ENCODE measurements at places on chromosomes 3 and 15.

GRCh38 chr3:42872718-42873117, 3.0 kb downstream of the CYP8B1 start:
- DNase-seq, result no peak

DNA sequence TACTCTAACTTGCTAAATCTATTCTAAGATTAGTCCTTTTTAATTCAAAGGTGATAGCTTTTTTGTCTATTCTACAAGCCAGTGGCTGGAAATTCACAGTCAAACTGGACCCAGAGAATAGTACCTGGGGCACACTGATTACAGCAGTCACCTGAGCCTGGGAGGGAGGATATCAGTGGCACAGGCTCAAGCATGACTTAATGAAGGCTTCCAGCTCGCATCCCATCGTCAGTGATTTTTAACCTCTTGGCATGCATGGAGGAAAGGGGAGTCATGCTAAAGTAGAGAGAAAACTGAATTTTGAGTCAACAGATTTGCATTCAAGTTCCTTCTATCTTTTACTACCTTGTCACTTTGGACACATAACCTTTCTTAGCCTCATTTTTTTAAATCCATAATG, 24.8 kb downstream of the GOLIM4 start:
- no peak for DNase-seq

GRCh38 chr3:193815246-193816027, 222.4 kb downstream of the OPA1 start:
- no peak for DNase-seq

- no peak for DNase-seq
These were observed 36.8 kb upstream of the MAP3K13 start for GRCh38 chr3:185325946-185326791.

DNA sequence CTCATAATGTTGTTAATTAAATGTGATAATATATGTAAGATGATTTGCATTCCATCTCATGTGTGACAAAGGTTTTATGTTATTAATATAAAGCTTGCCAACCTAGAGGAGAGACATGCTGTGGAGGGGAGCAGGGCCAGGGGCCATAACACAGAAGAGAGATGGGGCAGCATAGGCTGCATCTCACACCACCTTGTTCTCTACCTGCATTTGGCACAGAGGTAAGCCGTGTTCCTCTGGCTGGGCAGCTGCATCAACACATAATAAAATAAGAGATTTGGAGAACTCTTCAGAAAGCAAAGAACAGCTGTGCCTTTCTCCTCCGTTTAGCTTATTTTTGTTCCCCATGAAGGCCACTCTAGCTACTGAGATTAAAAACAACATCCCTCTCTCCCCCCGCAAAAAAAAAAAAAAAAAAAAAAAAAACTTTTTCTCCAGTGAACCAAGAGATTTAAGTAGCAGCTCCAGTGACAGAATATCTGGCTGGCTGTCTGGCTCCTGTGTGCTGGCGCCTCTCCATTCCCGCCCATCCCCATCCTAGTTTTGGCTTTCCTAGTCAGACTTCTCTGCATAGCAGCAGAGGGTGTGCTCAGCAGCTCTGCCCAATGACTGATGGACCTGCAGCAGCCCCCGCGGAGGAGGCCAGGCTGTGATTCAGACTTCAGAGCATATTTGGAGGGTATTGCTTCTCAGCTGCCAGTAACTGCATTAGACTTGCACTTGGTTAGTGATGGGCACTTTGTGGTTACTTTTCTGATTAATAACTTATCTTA, 52.2 kb upstream of the STXBP5L start:
- no peak for DNase-seq

DNA sequence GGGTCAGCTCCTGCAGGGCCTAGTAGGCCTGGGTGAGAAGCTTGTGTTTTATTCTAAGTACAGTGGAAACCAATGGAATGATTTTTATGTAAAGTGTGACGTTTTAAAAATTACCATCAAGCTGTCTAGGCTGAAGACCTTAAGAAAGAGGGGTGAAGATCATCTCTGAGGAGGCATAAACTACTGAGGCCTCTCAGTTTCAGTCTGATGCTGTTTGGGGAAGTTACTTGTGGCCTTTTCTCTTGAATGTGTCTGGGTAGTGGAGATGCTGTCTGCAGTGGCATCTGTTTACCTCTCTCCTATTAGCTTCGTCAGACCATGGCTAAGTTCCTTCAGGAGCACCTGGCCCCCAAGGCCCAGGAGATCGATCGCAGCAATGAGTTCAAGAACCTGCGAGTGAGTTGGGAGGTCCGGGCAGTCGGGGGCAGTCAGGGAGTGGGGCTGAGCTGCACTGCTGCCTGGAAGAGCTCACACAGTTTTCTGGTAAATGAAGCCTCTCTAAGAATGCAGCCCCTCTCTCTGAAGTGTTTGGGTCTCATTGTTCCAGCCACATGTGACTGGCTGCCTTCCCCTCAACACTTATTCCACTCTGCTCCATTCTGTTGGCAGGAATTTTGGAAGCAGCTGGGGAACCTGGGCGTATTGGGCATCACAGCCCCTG, 1.9 kb downstream of the IVD start:
- DNase-seq, result no peak

GRCh38 chr15:96337365-96338023, 7.0 kb downstream of the NR2F2 start:
- DNase-seq, result no peak

GRCh38 chr3:128998561-128998960, 2.5 kb upstream of the EFCC1 start:
- DNase-seq, result peak; percentile 46

GRCh38 chr15:52527911-52528563, 643 bp downstream of the MYO5A start:
- DNase-seq, result no peak

- DNase-seq, result peak; percentile 79
These were observed 168.1 kb downstream of the XXYLT1 start for GRCh38 chr3:195102609-195103467.

GRCh38 chr15:66252685-66253417, 699 bp downstream of the MEGF11 start:
- no peak for DNase-seq

GRCh38 chr15:39074341-39074985, 506.4 kb upstream of the THBS1 start:
- no peak for DNase-seq

DNA sequence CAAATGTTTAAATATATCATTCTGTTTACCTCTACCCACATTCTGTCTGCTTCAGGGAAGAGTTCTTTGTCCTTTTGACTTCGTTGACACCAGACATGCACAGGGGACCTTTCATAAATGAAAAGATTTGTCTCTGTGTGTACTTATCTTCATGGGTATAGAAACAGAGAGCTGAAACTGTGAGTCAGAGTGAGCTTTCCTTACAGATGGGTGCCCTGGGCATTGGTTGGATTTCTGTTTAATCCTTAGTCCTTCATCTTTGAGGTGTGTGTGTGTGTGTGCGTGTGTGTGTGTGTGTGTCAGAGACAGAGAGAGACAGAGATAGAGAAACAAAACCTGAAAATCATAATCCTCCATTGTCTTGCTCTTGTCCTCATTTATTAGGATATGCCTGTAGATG, 517.4 kb downstream of the TUSC7 start:
- DNase-seq, result no peak

DNA sequence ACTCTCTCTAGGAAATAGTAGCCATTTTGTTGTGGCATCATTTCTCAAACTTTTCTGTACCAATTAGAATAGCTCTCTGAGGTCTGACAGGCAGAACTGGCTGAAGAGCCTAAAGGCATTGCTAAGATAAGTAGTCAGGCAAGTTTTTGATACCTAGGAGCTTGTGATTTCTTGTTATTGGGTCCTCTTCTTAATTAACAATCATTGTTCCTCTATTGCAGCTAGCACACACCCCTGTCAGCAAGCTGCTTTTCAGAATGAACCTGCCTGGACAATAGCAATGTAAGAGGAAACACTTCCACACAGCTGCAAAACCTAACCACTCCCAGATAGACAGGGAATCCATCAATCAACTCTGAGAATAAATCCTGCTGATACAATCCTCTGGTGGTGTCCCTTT, 403.9 kb upstream of the TBL1XR1 start:
- no peak for DNase-seq

GRCh38 chr15:40763801-40764628, at the start of gene GCHFR:
Gene GCHFR (plus strand): TSS chr15:40764068. CDS start chr15:40764181, 113 bp downstream.
- peak; percentile 38 for DNase-seq

DNA sequence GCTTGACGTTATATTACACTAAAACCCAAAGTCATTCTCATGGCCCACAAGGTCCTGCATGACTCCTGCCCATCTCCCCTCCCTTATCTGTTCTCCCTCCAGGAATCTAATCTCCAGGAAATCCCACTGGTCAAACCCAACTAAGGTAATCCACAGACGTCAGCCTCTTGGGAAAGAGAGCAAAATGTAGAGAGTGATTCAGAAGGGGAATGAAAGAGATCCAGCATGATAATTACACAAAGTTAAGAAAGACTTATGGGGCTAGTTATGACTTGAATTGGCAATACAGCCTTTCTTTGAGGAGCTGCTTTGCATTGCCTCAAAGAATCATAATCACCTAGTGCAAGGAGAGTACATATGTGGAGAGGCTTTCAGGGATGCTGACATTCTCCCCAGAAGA, 137.8 kb upstream of the MYRIP start:
- no peak for DNase-seq

DNA sequence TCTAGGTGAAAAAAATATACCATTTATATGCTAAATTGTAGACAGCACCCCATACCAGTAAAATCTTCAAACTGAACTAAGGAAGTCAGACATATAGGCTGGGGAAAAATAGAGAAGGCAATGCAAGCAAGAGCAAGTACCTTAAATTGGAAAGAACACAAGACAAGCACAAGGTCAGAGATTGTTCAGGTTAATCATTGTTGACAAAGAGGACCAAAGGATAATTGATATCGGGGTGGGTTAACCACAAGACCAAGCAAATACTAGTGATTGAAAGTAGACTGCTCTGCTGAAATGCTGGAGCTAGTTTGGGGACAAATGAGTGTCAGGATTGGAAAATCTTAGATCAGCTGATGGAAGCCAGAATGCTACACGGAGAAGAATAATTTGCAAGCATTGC, 499.8 kb downstream of the ROBO2 start:
- no peak for DNase-seq

DNA sequence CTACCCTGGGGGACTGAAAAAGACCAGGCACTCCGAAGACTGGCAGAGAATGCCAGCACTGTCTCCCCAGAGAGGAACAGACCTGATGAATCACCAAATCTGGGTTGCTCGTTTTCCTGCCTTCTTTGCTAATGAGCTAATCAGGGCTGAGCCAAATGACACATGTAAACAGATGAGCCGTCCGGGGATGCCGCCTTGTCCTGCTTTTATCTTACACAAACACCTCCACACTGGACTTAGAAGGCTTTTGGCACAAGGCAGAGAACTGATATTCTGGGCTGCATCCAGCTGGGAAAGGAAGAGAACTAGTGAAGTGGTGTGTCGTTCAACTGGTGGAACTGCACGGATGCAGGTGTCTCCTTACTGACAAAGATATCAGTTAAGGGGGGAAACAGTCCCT, 88.1 kb downstream of the MECOM start:
- no peak for DNase-seq

DNA sequence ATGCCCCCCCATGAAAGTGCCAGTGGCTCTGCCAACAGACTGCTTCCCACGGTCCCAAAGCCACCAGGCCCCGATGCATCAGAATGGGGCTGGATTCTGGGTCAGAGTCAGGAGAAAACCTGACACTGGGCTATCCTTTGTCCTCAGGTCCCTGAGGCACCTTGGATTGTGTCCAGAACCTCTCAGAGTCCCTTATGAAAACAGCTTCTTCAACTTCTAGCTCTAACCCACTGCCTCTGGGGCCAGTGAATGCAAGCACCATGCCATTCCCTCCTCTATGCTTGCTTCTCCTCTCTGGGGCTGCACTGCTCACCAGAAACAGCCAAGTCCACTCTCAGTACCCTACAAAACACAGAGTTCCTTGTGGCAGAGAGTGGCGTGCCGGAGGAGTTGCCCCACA, 9.9 kb downstream of the CRABP1 start:
- no peak for DNase-seq

- no peak for DNase-seq
These were observed 30.3 kb upstream of the PSMD6 start for GRCh38 chr3:64053581-64053980.

DNA sequence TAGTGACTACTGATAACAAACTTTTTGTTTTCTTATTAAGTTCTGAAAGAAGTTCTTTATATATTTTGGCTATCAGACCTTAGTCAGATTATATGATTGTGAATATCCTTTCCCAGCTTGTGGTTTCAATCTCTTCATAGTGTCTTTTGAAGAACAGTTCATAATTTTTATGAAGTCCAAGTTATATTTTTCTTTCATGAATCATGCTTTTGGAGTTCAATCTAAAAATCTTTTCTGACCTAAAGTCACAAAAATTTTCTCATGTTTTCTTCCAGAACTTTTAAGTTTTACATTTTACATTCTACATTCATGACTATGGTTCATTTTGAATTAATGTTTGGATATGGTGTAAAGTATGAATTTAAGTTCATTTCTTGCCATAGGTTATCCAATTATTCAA, 34.2 kb upstream of the OCA2 start:
- no peak for DNase-seq

DNA sequence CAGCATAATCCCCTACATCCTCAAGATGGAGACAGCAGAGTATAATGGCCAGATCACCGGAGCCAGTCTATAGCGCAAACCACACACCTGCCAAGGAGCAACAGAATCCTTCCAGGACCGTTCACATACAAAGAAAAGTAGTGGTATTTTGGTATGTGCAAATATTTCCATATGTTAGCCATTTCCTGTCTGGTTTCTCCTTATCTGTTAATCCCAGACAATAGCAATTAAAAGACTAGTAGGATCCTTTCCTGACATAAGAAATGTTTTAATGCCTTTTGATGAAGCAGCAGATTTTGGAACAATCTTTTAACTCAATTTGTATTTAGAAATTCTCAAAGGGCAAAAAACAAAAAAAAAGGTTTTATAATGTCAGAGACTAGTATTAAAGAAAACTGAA, 22.2 kb downstream of the MRPS25 start:
- DNase-seq, result peak; percentile 28

- no peak for DNase-seq
These were observed 5.8 kb upstream of the IQSEC1 start for GRCh38 chr3:13079051-13079450.

DNA sequence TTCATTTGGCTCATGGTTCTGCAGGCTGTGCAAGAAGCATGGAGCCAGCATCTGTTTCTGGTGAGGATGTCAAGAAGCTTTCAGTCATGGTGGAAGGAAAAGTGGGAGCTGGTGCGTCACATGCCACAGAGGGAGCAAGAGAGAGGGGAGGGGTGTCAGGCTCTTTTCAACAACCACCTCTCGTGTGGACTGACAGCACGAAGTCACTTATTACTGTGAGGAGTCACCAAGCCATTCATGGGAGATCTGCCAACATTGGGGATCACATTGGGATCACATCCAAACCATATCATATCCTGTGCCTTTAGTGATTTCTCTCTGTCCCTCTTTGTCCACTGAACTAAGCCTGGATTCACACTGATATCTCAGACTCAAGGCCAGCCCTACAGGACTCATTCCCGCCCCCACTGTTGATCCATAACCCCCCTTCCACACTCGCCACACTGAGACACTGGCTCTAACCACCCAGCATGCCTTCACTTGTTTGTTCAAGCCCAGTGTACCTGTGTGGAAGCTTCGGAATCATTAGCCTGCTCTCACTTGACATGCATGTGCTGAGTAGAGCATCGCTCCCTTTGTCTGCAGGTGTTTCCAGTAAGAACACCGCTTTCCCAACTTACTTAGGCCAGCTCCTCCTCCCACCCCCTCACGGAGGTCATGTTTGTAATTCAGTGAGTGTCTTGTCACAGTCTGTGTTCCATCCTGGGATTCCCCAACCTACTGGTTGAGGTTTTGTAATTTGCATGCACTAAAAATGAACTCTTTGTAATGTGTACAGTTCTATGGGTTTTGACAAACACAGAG, 132.2 kb downstream of the KLF13 start:
- DNase-seq, result no peak

- DNase-seq, result no peak
These were observed 73.6 kb downstream of the OXSM start for GRCh38 chr3:25863416-25863959.

- DNase-seq, result no peak
These were observed 418.2 kb downstream of the EPHB1 start for GRCh38 chr3:135213213-135213612.

Measured in GF-D8 (cell line).